Fibroblast of lung (primary cell): ENCODE measurements at places on chromosomes 6 and 20.

- DNase-seq = peak; percentile 39
Measured at GRCh38 chr6:98833307-98834059, 891 bp upstream of the POU3F2 start.

DNA sequence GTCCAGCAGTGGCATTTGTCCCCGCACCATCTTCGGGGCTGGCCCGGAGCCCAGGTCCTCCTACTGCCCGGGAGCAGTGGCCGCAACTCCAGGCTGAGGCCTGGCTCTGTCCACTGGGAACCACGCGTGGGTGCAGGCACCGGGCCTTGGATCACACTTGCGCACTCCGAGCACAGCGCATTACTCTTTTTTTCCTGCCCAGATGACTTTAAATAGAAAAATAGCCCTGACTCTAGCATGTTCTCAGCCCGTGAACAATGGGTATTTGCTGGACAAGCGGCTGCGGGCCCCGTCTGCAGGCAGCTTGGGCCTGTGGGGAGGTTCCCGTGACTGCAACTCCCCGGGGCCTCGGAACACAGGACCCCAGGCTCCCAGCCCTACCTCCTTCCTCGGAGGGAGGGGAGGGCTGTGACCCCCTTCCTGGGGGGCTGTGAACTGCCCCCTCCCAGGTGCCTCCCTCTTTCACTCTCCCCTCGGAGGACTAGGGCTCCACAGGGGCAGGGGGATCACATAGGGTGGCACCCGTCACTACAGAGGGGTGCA lies 162.2 kb downstream of the TBXT start:
- DNase-seq = peak; percentile 74

GRCh38 chr20:45579184-45579583 lies at the start of gene WFDC8:
TSS of gene WFDC8 (minus strand) at chr20:45579284. CDS start at chr20:45579247, 37 bp downstream.
- no peak for DNase-seq

DNA sequence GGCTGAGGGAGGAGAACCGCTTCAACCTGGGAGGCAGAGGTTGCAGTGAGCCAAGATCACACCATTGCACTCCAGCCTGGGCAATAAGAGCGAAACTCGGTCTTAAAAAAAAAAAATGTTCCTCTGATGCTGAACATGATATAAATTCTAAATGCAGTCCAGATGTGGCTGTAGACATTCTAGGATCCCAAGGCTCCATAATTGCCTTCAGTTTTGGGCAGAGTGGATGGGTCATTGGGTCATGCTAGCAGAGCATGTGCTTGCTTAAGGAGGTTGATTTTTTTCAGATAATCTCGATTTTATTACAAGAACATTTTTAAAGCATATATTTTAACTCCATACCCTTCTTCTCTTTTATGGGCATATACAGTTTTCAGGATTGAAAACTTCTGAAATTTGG lies 112.0 kb downstream of the UTRN start:
- no peak for DNase-seq

- no peak for DNase-seq
Measured at GRCh38 chr6:21489826-21490225, 103.7 kb upstream of the SOX4 start.

DNA sequence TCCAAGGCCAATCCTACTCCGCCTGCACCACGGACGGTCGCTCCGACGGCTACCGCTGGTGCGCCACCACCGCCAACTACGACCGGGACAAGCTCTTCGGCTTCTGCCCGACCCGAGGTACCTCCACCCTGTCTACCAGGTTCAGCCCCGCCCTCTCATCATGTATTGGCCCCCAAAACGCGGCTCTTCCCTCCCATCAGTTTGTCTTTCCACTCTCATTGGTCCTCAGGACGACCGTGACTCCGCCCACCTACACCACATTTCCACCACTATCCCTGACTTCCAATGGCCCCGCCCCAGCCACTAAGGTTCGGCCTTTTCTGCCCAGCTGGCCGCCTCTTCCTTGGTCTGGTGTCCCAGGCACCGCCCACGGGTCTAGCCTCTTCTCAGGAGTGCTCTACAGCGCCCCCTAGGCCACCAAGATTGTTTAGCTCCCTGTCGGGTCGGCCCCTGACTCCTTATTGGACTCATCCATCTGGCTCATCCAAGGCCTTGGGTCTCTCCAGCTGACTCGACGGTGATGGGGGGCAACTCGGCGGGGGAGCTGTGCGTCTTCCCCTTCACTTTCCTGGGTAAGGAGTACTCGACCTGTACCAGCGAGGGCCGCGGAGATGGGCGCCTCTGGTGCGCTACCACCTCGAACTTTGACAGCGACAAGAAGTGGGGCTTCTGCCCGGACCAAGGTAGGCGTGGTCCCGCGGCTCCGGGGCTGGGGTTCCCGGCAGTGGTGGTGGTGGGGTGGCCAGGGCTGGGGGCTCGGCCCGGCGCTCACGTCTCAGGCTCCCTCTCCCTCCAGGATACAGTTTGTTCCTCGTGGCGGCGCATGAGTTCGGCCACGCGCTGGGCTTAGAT lies 3.1 kb downstream of the MMP9 start:
- peak; percentile 21 for DNase-seq

DNA sequence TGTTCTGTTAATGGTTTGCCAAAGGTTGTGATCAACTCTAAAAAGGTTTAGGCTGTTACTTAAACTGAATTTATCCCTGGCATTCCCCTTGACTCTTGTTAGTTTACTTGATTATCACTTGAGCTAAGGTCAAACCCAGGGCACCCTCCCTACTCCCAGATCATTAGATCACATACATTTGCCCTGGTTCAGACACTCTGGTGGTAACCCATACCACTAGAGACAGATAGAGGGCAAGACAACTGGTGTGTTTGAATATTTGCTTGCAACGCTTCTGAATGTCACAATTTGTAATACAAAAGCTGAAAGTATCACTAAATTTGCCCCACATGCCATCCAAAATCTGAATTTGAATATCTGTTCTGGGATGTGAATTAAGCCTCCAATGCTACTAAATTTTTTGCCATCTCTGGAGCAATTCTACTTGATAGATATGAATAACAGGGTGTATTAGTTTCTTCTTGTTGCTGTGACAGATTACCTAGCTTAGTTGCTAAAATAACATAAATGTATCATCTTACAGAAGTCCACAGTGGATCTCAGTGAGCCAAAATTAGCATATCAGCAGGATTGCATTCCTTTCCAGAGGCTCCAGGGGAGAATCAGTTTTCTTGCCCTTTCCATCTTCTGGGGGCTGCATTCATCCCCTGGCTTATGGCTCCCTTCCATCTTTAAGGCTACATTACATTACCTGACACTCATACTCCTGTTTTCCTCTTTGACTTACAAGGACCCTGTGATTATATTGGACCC lies 45.4 kb downstream of the FIG4 start:
- DNase-seq = no peak

GRCh38 chr6:15301179-15302006 lies 55.5 kb downstream of the JARID2 start:
- DNase-seq = no peak
